ENCODE measurements at places on chromosomes 13 and 19.

DNA sequence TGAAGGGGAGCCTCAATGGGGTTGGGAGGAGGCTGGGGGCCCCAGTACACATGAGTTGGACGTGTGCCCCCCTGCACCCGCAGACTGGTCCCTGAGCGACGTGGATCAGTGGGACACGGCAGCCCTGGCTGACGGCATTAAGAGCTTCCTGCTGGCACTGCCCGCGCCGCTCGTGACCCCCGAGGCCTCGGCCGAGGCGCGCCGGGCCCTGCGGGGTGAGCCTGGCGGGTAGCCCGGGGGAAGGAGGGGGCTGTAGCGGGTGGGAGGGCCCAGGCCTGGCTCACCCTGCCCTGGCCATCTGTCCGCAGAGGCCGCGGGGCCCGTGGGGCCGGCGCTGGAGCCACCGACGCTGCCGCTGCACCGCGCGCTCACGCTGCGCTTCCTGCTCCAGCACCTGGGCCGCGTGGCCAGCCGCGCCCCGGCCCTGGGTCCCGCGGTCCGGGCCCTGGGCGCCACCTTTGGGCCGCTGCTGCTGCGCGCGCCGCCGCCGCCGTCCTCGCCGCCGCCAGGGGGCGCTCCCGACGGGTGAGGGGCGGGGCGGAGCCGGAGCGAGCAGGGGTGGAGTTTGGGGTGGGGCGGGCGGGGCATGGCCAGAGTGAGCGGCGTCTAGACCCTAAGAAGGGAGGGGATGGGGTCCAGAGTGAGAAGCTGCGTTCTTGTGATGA, 8.1 kb downstream of the PIK3R2 start:
- DNase-seq, result peak; percentile 82

DNA sequence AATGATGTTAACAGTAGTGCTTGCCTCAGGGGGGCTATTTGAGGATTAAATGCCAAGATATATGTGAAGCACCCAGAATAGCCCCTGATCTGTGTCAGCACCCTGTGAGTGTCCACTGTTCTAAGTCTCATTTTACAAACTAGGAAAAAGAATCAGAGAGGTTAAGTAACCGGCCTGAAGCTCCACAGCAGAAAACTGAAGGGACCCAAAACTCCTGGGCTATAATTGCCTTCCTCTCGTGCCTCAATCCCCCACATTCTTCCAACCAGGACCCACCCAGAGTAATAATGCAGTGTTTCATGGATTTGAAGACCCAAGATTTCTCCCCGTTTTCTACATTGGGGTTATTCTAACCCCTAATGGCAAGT, 2.3 kb downstream of the PVR start:
- DNase-seq, result no peak

DNA sequence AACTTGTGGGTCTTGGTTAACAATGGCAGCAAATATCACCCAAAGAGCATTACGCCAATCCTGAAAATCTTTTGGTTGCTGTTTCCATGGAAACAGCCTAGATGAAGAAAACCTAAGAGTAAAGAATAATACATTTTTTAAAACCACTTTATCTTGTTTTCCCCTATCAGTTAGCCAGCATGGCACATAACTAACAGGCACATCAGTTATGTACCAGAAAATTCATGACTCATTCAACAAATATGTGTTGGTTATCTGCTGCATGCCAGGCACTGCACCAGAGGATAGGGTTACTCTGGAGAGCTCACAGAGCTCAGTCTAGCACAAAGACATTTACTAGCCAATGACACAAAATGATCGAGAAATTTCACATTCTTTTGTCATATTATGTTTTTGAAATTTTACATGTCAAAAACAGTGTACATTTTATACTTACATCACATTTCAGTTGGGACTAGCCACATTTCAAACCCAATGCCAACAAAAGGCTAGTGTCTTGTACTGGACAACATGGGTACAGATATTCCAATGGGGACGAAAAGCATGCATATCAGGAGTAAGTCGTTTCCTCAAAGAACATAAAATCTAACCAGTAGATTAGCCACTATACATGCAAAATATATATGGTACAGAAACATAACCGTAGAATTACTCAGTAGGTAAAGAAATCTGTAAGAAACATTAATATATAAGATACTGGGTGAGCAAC, 20.3 kb downstream of the LNX2 start:
- DNase-seq, result no peak

- no peak for DNase-seq
Observed at GRCh38 chr19:44813070-44813840, 4.4 kb downstream of the BCAM start.

- DNase-seq, result no peak
Observed at GRCh38 chr13:90839061-90839460, 508.4 kb upstream of the MIR17HG start.

GRCh38 chr13:50646070-50646469, 197.4 kb downstream of the DLEU7 start:
- no peak for DNase-seq

DNA sequence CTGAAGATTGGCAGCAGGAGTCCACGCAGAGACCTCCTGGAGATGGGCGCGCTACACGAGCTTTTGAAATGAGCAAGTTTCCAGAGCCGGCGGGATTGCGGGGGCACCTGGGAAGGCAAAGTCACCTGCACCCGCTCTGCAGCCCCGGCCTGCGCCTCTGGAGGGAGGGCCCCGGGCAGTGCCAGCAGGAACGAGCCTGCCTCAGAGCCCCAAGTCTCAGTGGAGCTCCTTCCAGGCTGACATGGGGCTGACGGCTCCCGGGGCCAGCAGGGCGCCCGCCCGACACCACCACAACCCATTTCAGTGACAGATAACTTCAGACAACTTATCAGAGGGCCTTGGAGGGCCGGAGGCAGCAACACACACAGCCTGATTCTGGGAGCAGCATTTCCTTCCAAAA, 45.0 kb downstream of the RASA3 start:
- DNase-seq, result peak; percentile 43

DNA sequence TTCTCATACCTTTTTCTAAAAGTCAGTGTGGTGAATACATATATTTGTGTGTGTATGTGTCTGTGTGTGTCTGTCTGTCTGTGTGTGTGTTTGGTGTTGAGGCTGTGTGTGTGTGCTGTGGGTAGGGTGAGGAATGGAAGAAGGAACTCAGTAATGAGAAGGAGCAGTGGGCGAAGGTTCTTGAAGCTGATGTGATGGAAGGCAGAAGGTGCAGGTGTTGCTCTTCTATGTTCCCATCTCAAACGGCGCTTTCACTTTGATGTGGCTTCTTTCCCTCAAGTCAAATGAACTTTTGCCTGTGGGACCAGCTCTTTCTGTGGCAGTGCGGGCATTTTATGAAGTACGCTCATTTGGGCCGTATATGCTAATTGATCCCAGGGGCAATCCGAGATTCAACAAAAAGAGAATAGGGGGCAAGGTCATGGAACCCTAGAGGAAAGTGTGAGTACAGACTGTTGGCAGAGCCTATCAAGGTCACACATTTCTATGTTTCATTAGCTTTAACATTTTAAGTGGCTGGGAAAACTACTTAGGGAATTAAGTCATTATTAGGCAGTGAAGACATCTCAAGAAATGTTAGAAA, 15.2 kb downstream of the BIVM start:
- DNase-seq, result no peak

DNA sequence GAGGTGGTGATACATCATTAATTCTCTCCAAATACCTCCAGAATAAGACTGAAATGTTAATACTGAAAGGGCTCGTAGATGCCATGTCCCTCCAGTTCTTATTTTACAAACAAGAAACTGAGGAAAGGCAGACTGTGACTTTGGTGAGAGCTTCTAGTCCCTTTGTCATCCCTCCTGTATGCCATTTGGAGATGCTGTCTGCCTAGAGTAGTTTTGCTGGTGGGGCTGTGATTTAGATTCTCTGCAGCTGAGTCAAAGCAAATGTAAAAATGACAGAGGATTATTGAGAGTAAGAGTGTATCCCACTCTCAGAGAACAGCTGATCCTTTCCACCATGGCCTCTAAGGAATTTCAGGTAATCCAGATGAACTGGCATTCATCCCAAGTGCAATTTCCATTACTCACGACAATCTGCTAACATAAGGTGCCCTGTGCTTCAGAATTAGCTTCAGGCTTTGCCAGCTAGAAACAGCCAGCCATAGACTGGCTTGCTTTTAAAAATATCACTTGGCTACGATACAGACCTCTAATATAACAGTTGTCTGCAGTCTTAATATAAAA, 16.8 kb downstream of the PABPC3 start:
- no peak for DNase-seq

DNA sequence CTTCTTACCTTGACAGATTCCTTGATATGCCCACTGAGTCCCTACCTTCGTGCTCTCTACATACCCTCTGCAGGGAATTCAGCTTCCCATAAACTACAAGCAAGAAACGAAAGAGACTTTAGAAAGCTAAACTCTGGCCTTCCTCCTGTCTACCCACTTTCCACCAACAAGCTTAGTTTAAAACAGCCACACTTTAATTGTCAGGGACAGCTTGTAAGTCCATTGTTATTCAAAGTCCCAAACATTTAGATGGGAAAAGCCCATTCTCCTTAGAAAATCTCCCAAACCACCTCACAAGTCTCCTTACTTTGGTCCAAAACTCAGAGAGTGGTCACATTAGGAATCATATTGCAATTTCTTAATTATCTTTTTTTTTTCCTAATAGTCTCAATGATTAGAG, 2695.8 kb downstream of the PCDH9 start:
- DNase-seq, result no peak

DNA sequence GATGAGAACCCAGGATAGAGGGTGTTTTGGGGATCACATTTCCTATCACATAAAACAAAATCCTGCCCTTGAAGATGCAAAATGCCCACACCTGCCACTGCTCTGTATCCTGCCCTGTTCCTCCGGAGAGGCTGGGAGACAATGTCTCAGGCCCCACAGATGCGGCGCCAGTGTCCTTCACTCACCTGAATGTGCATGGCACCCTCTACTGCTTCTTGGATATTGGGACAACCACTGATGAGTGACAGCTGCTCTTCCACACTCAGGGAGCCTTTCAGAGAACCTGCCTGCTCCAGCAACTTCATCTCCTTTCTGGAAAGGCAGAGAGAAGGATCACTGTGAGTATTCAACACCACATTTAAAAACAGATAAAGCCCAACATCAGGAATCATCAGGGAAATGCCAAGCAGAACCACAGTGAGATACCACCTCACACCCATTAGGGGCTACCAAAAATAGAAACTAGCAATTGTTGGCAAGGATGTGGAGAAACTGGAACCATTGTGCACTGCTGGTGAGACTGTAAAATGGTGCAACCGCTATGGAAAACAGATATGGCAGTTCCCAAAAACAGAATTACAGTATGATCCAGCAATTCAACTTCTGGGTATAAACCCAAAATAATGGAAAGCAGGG, 36.4 kb downstream of the CRYL1 start:
- DNase-seq, result peak; percentile 25

DNA sequence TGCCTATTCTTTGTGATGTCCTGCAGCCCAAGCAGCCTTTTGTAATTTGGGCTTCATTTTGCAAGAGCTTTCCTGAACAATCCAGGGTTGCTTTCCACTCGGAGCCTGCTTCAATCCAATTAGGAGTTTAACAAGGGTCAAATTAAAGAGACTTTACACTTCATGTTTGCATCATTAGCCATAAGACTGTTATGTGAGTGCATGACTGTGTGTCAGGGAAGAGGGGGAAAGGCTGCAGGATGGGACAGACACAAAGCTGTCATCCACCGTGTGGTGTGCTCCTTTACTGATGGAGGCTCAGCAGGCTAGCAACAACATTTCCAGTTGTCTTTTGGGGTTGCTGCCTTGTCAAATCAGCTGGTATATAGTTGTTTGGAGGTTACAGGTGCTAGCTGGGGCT, 23.7 kb upstream of the MAB21L1 start:
- DNase-seq, result no peak

- DNase-seq, result no peak
Observed at GRCh38 chr13:48400090-48400694, 12.7 kb downstream of the LPAR6 start.

GRCh38 chr19:42280815-42281145, 11.7 kb downstream of the CIC start:
- DNase-seq, result peak; percentile 90

DNA sequence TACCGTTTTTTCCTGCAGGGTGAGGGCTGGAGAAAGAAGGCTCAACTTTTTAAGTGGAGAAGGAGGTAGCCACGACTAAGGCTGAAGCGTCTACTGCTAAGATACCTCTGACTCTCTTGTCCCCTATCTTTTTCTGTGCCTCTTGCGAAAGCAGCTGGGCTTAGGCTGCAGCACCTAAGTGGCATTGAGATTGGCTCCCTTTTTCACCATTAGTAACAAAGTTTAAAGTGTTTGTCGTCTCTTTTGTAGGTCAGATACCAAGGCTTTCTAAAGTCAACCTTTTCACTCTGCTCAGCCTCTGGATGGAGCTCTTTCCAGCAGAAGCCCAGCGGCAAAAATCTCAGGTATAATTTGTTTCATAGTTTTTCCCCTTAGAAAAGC, 887 bp downstream of the CDADC1 start:
- DNase-seq, result no peak

GRCh38 chr13:82681535-82681934, 1200.7 kb downstream of the SLITRK1 start:
- DNase-seq, result no peak

GRCh38 chr13:95003019-95003813, 290.9 kb upstream of the SOX21 start:
- no peak for DNase-seq

GRCh38 chr19:5321851-5322681, 18.5 kb downstream of the PTPRS start:
- no peak for DNase-seq

GRCh38 chr19:17687141-17687856, 855 bp downstream of the UNC13A start:
- DNase-seq, result no peak

DNA sequence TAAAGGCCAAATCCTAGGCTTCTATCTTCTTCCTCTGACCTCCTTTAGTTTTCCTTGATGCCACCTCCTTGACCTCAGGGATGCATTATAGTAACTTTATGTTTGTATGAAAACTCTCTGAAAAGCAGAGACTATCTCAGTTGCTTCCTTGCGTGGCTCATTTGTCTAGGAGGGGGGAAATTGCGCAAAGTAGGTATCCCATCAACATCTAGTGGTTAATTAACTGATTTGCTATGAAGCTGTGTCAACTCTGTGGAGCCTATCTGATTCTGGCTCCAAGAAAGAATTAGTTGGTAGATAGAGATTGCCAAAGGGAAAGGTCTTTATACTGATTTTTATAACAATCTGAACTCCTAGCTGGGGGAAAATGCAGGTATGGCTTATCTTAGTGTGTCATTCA, 82.1 kb upstream of the FRY start:
- DNase-seq, result no peak

GRCh38 chr13:96426167-96426566, 336.3 kb downstream of the HS6ST3 start:
- DNase-seq, result no peak

GRCh38 chr19:29400917-29401711, 124.7 kb upstream of the VSTM2B start:
- no peak for DNase-seq
